ENCODE measurements at places on chromosomes 6 and 20.
A peak's percentile ranks its signal among the peaks of the same experiment; 100 is the strongest.

DNA sequence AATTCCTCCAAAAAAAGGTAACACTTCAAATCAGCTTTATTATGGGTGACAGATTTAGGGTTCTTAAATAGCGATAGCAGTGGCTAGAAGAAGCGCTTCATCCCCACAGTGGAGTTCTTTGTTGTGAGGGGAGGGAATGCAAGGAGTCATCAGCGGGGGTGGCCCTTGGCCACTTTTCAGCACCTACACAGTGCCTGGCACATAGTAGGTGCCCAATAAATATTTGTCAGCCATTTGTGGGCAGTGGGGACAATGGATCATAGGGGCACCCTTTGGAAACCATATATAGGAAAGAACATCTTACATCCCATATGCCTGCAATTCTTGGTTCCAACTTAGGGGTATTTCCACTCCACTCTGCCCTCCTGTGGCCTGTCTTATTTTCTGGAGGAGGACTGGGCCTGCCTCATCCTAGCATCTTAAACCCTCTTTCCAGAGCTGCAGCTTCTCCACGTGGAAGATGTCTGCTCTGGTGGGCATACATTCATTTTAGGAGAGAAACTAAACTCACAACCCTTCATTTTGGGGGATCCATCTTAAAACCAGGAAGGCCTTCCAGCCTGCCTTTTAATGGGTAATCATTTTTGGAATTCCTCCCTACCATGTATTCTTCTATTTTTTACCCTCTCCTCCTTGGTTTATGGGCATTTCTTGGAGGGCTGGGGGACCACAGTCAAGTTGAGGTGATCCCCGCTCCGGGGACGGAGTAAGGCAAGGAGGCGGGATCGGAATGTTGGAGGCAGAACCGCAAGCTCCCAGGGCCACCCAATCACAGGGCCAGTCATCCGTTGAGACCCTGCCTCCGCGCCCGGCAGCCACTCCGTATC is 2.6 kb upstream of the GPSM3 start:
- peak; percentile 67 for DNase-seq

GRCh38 chr6:151680846-151681432 is 126.5 kb upstream of the ESR1 start:
- DNase-seq: no peak

DNA sequence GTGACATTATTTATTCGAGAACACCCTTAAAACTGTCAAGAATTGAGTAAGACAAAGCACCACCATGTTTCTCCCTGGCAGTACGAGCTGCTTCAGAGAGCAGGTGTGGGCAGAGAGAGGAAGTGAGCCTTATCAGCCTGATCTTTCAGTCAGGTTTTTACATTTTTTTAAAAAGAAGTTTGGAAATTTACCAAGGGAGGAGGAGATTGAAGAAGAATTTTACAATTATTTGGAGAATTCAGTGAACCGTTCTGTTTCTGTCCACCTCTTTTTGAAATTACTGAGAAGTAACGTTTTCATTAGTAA is 75.5 kb downstream of the ZDHHC14 start:
- no peak for DNase-seq

GRCh38 chr6:135633573-135633972 is 136.0 kb upstream of the AHI1 start:
- no peak for DNase-seq

GRCh38 chr6:37502703-37503291 is 3.1 kb upstream of the CCDC167 start:
- no peak for DNase-seq

GRCh38 chr6:13365320-13365719 is 37.0 kb upstream of the TBC1D7 start:
- DNase-seq: no peak

GRCh38 chr6:7243179-7243981 is 69.6 kb downstream of the SSR1 start:
- DNase-seq: peak; percentile 70

GRCh38 chr6:131754088-131754487 is 43.3 kb upstream of the CTAGE9 start:
- DNase-seq: peak; percentile 82

DNA sequence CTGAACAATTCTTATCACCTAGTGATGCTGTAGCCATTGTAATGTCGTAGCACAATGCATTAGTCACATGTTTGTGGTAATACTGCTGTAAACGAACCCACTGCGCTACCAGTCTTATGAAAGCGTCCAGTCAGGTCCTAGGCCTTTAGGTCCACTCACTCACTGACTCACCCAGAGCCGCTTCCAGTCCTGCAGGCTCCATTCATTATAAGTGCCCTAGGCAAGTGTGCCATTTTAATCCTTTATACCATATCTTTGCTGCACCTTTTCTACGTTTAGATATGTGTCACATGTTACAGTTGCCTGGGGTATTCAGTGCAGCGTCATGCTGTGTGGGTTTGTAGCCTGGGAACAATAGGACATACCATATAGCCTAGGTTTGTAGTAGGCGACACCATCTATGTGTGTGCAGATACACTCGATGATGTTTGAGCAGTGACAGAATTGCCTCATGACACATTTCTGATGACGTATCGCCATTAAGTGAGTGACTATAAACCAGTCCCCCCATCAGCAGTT is 15.4 kb downstream of the IGF2R start:
- peak; percentile 85 for DNase-seq

Data from EH (cell line).